ENCODE measurements at places on chromosomes 5 and 9.

DNA sequence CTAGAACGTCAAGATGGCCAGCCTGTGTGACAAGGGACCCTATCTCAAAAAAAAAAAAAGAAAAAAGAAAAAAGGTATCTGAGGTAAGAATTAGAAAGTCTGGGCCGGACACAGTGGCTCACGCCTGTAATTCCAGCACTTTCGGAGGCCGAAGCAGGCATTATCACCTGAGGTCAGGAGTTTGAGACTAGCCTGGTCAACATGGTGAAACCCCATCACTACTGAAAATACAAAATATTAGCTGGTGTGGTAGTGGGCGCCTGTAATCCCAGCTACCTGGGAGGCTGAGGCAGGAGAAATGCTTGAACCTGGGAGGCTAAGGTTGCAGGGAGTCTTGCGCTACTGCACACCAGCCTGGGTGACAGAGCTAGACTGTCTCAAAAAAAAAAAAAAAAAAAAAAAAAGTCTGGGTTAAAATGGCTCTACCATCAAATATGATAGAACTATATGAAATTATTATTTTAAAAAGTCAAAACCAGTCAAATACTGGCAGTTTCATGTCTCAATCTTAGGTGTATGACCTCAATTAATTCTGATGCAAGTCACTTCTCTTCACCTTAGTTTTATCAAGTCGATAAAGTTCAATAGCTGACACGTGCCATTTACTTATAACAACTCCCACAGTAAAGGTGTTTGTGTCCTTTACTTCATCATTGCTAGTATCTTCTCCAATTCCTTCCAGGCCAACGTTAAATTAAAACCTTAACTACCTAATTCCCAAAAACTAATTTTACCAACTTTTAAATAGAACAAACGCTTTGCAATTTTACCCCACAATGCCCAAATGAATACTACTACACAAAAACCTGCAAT, 1.1 kb downstream of the RPS23 start:
- no peak for DNase-seq

DNA sequence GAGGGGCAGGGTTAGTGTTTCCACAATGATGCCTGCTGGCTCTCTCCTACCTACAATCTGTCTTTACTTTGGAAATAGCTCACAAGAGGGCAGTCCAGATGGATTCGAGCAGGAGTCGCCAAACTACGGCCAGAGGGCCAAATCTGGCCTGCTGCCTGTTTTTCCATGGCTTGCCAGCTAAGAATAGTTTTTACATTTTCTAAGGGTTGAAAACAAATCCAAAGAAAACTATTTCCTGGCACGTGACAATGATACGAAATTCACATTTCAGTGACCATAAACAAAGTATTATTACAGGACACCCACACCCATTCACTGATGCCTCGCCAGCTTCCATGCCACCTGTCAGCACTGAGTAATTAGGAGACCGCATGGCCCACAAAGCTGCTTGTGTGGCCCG, 162.9 kb upstream of the WWC1 start:
- no peak for DNase-seq

DNA sequence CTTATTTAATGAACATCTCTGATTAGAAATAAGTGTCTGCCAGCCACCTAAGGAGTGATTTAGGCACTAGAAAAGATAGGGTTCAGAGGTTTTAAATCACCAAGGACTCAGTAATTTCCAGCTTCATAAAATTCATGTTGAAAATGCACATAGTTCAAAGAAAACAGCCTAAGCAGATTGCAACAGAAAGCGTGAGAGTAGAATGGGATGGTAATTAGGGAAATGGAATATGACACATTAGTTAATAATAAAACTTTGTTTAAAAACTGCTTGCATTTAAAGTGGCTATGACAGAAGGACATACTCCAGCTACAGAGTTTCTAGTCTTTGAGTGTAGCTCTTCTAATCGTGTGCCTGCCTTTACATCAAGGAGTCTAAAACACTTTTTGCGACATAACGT, 490.8 kb downstream of the TLE4 start:
- DNase-seq, result no peak

DNA sequence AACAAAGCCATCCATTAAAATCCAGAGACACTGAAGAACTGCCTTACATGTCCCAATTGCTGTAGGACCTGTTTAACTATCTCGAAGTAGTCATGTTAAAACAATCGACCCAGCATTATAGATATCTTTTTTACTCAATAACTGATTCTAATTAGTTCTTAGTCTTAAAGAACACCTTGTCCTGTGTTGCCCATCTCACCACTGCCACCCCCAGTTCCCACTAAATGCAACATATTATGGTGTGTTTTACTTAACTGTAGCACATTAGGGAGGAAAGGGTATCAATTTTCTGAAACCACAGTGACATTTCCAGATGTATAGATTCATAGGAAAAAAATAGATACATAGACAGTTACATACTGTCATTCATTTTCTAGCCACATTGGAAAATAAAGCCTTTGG, 221.2 kb downstream of the MEF2C start:
- DNase-seq, result no peak

- no peak for DNase-seq
Observed at GRCh38 chr9:2816476-2817141, 27.3 kb downstream of the PUM3 start.

- DNase-seq, result no peak
Observed at GRCh38 chr5:123273095-123273494, 150.1 kb downstream of the CEP120 start.

GRCh38 chr9:13228431-13228830, 51.1 kb downstream of the MPDZ start:
- no peak for DNase-seq

GRCh38 chr5:30368064-30368463, 825.4 kb upstream of the CDH6 start:
- no peak for DNase-seq

GRCh38 chr9:5817862-5818261, 15.1 kb downstream of the ERMP1 start:
- no peak for DNase-seq

DNA sequence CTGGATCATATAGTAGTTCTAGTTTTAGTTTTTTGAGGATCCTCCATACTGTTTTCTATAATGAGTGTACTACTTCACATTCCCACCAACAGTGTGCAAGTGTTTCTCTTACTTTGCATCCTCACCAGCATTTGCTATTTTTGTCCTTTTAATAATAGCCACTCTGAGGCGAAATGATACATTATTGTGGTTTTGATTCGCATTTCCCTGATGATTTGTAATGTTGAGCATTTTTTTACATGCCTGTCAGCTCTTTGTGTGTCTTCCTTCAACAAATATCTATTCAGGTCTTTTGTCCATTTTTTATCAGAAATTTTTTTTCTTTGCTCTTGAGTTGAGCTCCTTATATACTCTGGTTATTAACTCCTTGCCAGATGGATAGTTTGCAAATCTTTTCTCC, 114.0 kb downstream of the ADAMTSL1 start:
- no peak for DNase-seq

GRCh38 chr9:137256856-137257255, 1.7 kb downstream of the NELFB start:
- no peak for DNase-seq

DNA sequence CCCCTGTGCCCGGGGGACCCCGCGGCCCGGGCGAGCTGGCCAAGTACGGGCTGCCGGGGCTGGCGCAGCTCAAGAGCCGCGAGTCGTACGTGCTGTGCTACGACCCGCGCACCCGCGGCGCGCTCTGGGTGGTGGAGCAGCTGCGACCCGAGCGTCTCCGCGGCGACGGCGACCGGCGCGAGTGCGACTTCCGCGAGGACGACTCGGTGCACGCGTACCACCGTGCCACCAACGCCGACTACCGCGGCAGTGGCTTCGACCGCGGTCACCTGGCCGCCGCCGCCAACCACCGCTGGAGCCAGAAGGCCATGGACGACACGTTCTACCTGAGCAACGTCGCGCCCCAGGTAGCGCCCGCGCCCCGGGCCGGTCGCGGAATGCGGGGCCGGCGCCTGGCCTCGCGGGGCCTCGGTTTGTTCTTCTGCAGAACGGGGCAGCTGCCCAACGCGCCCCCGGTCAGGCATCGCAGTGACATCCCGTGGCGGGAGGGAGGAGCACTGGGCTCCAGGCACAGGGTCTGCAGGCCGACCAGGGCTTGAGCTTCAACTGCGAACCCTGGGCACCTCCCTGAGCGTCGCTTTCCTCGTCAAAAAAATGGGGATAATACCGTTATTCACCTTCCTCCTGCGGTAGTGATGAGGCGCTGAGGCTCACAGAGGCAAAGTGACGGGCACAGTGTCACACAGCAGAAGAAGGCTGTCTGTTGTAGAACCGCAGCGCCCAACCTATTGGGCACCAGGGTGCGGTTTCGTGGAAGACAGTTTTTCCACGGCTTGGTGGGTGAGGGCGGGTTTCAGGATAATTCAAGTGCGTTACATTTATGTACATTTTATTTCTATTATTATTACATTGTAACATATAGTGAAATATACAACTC, 777 bp downstream of the ENDOG start:
- peak; percentile 31 for DNase-seq

- no peak for DNase-seq
Observed at GRCh38 chr5:113546703-113547183, 33.2 kb downstream of the YTHDC2 start.

GRCh38 chr9:78030296-78030552, 1.4 kb downstream of the GNAQ start:
- no peak for DNase-seq

- DNase-seq, result no peak
Observed at GRCh38 chr9:80498001-80498555, 926.3 kb downstream of the TLE4 start.

- DNase-seq, result no peak
Observed at GRCh38 chr5:155767470-155767869, 559.5 kb upstream of the SGCD start.

DNA sequence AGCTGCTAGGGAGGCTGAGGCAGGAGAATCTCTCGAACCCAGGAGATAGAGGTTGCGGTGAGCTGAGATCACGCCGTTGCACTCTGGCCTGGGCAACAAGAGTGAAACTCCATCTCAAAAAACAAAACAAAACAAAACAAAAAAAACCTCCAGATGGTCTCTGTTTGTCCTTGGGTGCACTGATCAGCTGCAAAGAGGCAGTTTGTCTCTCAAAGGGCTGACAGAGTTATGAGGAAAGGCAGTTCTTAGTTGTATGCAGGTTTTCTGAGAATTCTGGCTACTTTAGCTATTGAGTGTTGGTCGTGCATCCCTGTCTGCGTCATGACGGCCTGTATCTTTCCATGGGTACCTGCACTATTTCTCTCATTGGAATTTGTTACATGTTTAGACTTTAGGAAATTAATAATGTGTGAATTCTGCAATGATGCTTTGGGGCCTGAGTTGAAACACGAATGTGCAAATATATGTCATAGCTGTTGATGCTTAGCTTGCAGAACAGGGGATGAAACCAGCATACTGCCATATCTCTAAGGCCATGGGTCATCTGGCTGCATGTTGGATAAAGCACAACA, 18.2 kb downstream of the OR2S2 start:
- DNase-seq, result no peak

DNA sequence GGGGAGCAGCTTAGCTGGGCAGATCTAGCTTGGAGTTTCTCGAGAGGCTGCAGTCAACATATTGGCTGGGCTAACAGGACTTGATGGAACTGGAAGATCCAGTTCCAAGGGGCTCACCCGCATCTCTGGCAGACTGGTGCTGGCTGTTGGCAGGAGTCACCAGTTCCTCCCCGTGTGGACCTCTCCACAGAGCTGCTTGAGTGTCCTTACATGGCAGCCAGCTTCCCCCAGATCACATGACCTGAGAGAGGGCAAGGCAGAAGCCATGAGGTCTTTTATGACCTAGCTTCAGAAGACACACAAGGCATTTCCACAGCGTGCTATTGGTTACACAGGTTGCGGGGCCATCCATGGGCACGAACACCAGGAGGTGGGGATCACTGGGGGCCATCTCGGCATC, 26.4 kb upstream of the RXRA start:
- DNase-seq, result no peak

- no peak for DNase-seq
Observed at GRCh38 chr5:1755321-1755949, 44.2 kb downstream of the MRPL36 start.

- no peak for DNase-seq
Observed at GRCh38 chr9:13963005-13963653, 350.8 kb downstream of the NFIB start.

DNA sequence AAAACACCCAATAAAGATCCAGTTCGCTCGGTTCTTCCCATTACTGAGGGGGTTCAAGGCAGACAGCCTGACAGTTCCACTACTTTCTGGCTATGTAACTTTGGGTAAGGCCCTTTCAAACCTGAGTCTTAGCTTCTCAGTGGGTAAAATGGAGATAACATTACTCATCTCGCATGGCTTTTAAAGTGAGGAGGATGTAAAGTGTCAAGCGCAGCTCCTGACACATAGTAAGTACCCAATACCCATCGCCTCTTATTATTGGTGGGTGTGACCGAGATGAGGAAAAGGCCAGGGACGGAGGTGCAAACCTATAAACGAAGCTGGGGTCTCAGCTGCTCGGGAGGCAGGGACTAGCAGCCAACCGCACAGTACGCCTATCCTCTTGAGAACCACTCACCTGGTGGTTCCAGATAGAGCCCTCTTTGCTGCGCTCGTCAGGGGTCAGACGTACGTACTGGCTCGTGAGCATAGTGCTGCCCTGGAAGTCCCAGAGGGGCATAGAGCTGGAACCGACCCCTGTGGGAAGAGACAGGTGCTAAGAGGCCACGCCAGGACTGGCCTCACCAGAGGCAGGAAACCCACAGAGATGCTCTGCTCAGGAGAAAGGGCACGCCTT, 584 bp downstream of the LMAN2 start:
- DNase-seq, result no peak

- DNase-seq, result no peak
Observed at GRCh38 chr5:134288610-134289009, 62.7 kb upstream of the PPP2CA start.

DNA sequence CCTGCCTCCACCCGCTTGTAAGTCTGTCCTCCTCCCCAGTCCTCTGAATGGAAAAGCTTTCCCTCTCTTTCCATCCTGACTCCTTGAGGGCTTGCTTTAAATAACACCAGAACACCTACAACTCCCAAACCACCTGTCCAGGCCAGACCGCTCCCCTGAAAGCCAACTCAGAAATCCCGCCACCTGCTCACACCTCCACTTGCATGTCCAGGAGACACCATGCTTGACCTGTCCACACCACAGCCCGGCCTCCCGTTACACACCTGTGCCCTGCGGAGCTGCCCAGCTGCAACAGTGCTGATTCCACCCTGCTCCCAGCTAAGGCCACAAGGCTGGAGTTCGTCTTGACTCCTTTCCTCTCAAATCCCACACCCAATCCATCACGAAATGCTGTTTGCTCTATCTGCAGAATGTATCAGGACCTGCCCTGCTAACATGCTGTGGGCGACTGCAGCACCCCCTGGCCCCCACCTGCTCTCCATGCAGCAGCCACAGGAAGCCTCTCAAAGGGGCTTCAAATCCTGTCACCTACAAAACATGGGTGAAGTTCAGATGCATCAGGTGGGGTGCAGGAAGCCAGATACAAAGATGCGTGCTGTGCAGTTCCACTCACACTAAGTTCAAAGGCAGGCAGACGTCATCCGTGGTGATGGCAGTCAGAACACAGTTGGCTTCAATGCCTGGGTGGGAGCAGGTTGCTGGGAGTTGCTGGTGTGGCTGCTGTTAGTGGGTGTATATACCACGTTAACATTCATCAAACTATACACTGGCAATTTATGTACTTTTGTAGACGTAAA, 166.0 kb downstream of the ROR2 start:
- DNase-seq, result no peak

- no peak for DNase-seq
Observed at GRCh38 chr5:142011572-142012185, 1.1 kb downstream of the GNPDA1 start.

All from activated CD4-positive, alpha-beta T cell treated with anti-CD3 and anti-CD28 coated beads for 4 hours (primary cell).